Cardiac septum (tissue), 1 donor: ENCODE measurements at places on chromosomes 2 and 18. TPM values are rescaled to one million over a fixed set of nuclear protein-coding genes. Genes with fewer than 3 reads are reported as not detected.

GRCh38 chr2:58606799-58607198 lies 365.7 kb upstream of the FANCL start:
- DNase-seq, result no peak

DNA sequence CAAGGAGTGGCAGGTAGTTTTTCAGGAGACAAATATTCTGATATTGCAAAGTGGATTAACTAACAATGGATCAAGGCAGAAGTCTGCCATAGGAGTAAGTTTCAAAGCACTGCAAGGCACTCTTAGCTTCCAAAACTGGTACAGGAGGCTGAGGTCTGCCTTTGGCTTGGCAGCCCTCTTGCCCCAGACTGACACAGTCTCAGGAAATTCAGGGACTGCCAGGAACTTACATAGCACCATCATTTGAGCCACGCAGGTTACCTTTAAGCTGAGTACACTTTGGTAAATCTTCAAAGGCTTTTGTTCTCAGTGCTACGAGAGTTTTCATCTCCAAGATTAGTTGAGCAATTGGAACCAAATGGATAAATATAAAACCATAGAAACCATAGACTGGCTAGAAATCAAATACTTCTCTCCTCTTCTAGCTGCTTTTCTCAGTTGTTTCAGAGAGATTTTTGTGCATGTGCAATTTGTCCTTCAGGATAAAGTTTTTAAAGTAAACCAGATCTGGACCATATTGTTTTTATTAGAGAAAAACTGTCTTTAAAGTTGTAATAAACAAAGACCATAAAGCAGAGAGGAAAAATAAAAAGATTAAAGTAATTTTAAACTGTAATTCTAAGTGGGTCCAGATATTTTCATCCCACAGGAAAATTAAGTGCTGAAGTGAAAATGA lies 18.8 kb downstream of the ANKRD29 start:
- no peak for DNase-seq

RBBP8 gene
- total RNA-seq, result 7.2 TPM

- DNase-seq, result no peak
Measured at GRCh38 chr2:217913436-217913835, 89.4 kb downstream of the TNS1 start.

DNA sequence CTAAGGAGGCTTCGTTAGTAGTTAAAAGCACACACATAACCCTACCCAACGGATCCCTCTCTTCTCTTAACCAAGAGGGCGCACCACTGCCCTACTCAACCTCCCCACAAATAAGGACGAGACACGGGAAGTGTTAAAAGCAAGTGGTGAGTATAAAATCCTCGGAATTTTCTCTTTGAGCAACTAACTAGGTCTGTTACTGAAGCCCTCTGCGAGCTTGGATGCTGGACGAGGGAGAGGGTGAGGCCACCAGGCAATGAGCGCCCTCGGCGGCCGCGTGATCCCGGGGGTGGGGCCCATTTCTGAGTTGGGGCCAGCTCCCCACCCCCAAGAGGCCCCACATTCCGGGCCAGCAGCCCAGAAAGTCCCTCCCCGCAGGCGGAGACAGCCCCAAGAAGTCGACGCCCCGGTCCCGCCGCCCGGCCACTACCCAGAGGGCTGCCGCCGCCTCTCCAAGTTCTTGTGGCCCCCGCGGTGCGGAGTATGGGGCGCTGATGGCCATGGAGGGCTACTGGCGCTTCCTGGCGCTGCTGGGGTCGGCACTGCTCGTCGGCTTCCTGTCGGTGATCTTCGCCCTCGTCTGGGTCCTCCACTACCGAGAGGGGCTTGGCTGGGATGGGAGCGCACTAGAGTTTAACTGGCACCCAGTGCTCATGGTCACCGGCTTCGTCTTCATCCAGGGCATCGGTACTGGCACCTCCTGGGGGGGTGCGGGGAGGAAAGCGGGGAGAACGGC lies at the start of gene CYBRD1:
TSS of gene CYBRD1 (plus strand) at position 423 of the 736 bp plus-strand sequence. CDS start at position 495, 72 bp downstream.
- peak; percentile 91 for DNase-seq

MARCHF7 gene
- total RNA-seq, result 86.5 TPM

PLCD4 gene
- total RNA-seq, result 0.67 TPM

CD226 gene
- 2.4 TPM for total RNA-seq

PREPL gene
- 82.1 TPM for total RNA-seq

HOXD1 gene
- total RNA-seq, result 0.59 TPM

SCN7A gene
- total RNA-seq, result 13.0 TPM

NCOA1 gene
- total RNA-seq, result 31.9 TPM

DNA sequence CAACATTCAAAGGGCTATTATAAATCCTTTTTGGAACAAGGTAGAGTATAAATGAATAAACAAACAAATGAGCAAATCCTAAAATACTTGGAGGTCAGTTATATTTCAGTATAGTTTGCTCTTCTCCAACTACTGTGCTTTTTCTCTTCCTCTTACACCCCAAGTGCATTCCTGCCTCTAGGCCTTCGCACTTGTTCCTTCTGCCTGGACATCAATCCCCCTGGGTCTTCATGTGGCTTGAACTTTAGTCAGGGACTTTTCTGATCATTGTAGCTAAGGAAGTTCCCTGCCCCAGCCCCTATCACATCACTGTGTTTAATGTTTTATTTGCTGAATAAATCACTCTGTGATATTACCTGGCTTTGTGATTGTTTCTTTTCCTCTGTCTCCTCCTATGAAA lies 418.2 kb upstream of the HNRNPA3 start:
- no peak for DNase-seq

DPP4 gene
- 3.4 TPM for total RNA-seq

DNA sequence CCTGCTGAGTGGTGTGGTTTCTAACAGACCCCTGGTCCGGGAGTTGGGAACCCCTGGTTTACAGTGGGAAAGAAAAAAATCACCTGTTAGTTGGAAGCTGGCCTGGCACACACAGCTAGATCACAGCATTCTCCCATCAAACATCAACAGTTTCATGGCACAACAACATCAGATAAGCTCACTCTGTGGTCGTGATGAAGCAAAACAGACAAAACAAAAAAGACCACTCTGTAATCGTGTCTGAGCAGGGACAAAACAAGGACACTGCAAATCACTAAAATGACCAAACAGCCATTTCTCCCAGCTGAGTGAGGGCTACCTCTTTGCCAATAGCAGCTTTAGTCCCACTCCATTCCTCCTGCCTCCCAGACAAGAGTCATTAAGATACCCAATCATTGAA lies 9.0 kb upstream of the IMPACT start:
- no peak for DNase-seq

GRCh38 chr2:122590524-122590923 lies 835.1 kb downstream of the TSN start:
- DNase-seq, result no peak

TGFA gene
- total RNA-seq, result 0.73 TPM

C18orf32 gene
- 65.2 TPM for total RNA-seq

DNA sequence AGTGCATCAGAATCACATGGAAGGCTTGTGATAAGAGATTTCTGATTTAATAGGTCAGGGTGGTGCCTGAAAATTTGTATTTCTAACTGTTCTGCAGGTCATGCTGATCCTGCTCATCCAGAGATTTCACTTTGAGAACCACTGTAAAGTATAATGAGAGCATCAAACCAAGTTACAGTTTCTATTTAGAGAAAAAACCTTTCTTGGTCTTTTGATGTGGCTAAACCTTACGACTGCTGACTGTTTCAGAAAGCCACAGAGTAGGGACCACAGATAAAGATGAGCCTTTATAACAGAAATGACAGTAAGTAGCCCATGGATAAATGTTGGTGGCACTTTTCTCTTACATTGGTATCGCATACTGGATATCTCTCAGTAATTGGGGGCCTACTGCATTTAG lies 109.4 kb upstream of the FANCL start:
- no peak for DNase-seq

DNA sequence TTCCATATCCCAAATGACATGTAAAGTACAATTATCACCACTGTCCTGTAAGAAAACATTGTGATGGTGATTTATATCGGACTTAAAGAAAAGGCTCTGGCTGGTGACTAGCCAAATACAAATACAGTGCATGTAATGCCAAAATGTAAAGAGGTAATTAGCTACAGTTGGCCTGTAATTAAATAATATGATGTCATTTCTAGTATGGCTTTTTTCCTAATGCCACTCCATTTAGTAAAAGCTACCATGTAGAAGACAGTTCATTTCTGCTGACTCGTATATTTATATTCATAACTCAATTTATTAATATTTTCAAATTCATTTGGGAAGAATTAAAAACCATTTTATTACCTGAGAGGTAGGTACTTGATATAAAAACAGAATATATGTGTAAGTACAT lies 815.7 kb downstream of the ERBB4 start:
- no peak for DNase-seq
